Activated T-helper 1 cell treated with Interleukin-2 at 50 U/mL for 16 hours (primary cell): ENCODE measurements at places on chromosomes 16 and 17.

GRCh38 chr16:85245307-85246172 is 133.3 kb upstream of the CIBAR2 start:
- DNase-seq, result peak; percentile 13

DNA sequence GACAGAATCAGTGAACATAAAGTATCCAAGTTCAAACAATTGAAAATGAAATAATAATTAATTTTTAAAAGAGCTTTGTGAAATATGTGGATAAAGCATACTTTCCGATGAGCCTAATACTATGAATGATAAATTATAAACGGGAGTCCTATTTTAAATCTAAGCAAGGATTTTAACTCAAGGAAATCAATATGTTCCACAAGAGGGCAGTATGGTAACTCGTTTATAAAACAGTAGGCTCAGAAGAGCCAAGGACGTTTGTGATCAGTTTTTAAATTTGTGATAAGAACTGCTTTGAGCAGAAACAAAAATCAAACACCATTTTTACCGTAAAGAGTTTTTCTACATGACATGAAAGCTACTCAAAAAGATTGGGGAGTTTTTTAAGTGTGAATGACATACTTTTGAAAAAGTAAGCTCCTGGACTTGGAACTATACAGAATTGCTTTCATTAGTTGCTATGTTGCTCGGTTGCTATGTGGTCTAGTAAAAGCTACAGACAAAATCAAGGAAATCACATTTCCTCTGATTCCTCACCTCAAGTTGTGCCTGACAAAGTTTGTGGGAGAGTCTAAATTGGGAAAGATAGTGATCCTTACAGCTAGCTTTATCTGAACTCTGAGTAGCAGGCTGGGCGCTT is 11.8 kb upstream of the TEKT1 start:
- DNase-seq, result no peak

- no peak for DNase-seq
Observed at GRCh38 chr17:57909551-57909950, 45.7 kb downstream of the CUEDC1 start.

GRCh38 chr17:8997994-8998628 is 23.2 kb upstream of the NTN1 start:
- peak; percentile 66 for DNase-seq

- DNase-seq, result no peak
Observed at GRCh38 chr16:28053461-28053860, 10.1 kb downstream of the GSG1L start.

DNA sequence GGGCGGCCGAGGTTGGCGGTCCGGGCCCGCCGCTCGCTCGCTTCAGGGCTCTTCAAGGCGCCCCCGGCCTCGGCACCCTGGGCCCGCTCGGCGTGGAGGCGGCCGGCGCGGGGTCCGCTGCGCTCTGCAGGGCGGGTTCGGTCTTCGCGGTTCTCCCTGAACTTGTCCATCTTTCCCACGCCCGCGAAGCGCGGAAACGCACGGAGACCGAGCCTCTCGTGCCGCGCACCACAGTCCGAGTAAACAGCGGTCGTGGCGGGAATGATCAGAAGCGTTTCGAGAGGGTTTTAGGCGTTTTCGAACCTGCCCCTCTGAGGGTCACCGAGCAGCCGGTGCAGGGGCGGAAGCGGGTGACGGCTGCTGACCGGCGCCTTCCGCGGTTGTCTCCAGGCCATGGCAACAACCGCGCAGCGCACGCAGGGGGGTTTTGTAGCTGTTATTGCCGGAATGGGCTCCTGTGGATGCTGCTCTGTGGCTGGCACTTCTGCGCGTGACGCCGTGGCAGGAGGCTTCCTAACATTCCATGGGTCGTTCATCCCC is 414 bp downstream of the NARF start:
- no peak for DNase-seq

- DNase-seq, result no peak
Observed at GRCh38 chr16:47063011-47063724, 80.6 kb downstream of the NETO2 start.

- no peak for DNase-seq
Observed at GRCh38 chr17:72476575-72476986, 355.8 kb downstream of the SOX9 start.

- no peak for DNase-seq
Observed at GRCh38 chr17:80422276-80422675, 7.3 kb downstream of the ENDOV start.

DNA sequence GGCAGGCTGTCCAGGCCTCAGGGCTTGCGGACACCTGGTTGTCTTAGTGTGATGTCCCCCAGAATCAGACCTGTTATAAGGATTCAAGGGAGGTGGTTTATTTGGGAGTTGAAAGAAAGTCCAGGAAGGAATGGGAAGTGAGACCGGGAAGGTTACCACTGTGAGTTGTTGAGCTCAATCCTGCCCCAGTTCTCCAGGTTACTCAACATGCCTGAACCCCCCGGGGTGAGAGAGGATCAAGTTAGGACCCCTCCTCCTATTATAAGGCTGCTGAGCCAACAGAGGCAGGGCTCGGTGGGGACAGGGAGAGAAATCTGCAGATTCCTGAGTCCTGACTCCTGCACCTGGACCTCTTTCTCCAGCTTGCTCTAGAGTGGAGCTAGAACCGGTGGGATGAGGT is 86.4 kb downstream of the MRM1 start:
- no peak for DNase-seq

GRCh38 chr16:66007717-66008116 is 358.8 kb upstream of the CDH5 start:
- DNase-seq, result no peak

DNA sequence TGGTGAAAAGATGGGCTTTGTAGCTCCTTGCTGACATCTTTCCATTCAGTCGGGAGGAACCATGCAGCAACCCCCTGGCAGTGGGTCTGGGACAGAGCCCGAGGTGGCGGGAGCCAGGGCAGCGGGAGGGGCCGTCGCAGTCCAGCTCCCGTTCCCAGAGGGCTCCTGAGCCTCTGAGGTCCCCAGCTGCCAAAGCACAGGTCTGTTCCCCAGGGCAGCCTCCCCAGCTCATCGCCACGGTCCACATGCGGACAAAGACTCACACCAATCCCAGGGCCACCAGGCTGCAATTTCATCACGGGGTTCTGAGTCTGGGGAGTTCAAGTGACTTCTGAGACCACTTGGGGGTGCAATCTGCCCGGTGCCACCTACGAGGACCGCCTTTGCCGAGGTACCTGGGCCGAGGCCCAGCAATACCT is 196.0 kb downstream of the RBFOX3 start:
- no peak for DNase-seq

- no peak for DNase-seq
Observed at GRCh38 chr16:4231367-4231766, 10.5 kb downstream of the SRL start.

DNA sequence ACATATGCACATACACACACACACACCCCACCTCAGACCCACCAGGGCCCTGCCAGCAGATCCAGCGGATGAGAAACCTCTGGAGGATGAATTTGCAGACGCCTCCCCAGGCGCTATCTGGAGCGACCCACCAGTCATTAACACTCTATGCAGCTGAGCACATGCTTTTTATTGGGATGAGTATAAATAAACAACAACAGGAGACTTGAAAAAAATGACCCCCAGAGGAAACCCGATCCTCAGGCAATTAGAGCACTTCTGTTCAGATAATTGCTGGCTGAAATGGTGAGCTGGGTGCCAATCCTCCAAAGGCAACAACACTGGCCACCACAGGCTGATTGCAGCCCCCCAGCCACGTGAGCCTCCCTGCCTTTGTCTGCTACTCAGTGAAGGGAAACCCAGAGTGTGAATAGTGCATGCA is 32.9 kb downstream of the DYNLRB2 start:
- no peak for DNase-seq

DNA sequence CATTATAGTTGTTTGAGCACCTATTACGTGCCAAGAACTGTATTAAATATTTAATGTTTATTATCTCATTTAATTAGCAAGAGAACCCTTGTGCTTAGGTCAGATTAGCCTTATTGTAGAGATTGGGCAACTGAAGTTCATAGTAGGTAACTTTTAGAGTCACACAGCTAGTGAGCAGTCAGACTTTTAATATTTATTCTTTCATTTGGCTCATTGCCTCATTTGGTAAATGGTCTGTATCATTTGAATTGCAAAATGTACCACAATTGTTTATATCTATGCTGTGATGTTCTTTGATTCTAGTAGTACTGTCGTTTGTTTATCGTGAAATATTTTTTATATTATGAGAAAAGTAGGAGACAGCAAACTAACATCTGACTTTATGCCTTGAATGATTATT is 7.6 kb downstream of the CLTC start:
- DNase-seq, result no peak

- no peak for DNase-seq
Observed at GRCh38 chr16:70698901-70699300, 13.0 kb upstream of the MTSS2 start.

- DNase-seq, result no peak
Observed at GRCh38 chr17:9074131-9074530, 52.8 kb downstream of the NTN1 start.

DNA sequence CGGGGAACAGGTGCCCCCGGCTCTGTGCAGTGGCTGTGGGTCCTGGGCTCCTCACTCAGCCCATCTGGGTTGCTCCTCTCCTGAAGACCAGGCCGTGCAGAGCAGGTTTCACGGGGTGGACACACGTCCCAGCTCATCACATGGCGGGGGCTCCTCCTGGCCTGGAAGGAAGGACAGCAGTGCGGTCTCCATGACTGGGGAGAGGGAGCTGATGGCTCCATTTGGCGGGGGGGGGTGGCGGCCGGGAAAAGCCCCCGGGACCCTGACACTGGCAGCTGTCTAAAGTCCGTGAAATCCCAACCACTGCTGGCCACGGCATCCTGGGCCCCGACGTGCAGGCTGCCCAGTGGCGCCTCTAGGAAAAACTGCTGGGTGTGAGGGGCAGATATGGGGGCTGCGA is 19.0 kb downstream of the SOX8 start:
- DNase-seq, result no peak

- DNase-seq, result no peak
Observed at GRCh38 chr17:65459677-65460347, 101.6 kb downstream of the AXIN2 start.

- no peak for DNase-seq
Observed at GRCh38 chr17:57677301-57677700, 67.8 kb downstream of the CCDC182 start.

DNA sequence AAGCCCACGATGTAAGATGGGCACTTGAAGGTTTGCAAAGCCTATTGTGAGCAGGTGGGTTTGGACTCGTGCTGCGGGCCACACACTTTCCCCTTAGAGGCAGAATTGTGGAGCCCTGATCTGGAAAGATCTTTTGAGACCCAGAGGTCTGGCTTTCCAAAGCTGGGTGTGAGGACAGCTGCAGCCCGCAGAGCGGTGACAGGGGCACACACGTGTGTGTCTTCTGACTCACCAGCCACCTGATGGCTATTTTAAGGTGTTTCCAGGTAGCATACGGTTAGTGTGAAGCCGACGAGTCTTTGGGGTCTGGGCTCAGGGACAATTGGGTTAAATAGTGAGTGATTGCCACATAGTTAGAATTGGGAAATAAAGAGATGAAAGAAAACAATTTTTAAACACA is 108.9 kb upstream of the GSE1 start:
- no peak for DNase-seq

- DNase-seq, result no peak
Observed at GRCh38 chr16:58381661-58382060, 10.6 kb upstream of the GINS3 start.

- DNase-seq, result no peak
Observed at GRCh38 chr16:81500833-81501521, 56.4 kb downstream of the CMIP start.

- DNase-seq, result no peak
Observed at GRCh38 chr17:29379084-29379991, 10.8 kb upstream of the TAOK1 start.

DNA sequence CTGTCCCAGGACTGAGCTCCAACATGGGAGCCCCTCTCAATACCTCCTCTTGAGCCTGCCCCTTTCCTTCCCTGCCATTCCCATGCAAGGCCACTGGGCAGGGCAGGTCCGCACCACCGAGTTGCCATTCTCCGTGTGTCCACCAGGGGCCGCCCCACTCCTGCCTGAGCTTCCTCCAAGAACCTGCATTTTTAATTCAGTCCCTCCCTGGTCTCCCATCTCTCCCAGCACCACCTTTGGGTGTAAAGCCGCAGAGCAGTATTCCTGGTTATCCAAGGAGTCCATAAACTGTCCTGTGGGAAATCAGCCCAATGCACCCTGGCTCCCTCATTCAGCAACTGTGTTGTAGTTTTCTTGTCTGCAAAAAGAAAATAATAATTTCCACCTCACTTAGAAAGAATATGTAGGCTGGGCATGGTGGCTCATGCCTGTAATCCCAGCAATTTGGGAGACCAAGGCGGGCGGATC is 15.9 kb upstream of the ANKRD40CL start:
- DNase-seq, result peak; percentile 57

GRCh38 chr16:74439685-74440084 is 18.4 kb upstream of the CLEC18B start:
- DNase-seq, result no peak

- DNase-seq, result no peak
Observed at GRCh38 chr17:14605267-14605599, 304.4 kb downstream of the HS3ST3B1 start.

- DNase-seq, result no peak
Observed at GRCh38 chr16:29023279-29024277, 38.7 kb downstream of the LAT start.

DNA sequence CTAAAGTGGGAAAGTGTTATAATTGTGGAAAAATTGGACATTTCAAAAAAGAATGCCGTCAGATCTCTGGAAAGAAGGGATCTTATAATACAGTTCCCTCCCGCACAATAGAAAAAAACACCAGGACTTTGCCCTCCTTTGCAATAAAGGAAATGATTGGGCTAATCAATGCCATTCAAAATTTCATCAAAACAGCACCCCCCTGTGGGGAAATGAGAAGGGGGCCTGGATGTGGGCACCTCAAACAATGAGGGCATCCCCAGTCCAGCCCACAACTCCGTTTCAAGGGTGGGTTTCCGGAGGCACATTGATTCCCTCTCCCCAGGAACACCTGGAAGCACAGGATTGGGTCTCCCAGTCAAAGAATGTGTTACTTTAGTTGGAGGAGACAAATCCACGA is 26.1 kb downstream of the CD300LG start:
- no peak for DNase-seq

GRCh38 chr17:70107441-70107840 is 32.4 kb downstream of the KCNJ16 start:
- no peak for DNase-seq

DNA sequence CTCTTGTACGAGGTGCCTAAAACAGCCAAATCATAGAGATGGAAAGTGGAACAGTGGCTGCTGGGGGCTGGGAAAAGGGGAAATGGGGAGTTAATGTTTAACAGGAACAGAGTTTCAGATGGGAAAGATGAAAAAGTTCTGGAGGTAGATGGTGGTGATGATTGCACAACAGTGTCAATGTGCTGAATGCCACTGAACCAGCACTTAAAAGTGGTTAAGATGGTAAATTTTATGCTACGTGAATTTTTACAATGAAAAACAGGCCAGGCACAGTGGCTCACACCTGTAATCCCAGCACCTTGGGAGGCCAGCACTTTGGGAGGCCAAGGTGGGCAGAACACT is 130.4 kb downstream of the C16orf78 start:
- no peak for DNase-seq

- DNase-seq, result no peak
Observed at GRCh38 chr16:5020551-5020950, 13.2 kb downstream of the NAGPA start.
